ENCODE measurements at places on chromosomes 7 and 10. TPM values are rescaled to one million over a fixed set of nuclear protein-coding genes. Genes with fewer than 3 reads are reported as not detected.

Gene TAF5
- 7.0 TPM for total RNA-seq

- H3K36me3 ChIP-seq = no peaks in the 10 kb centered on the region
- H3K27me3 ChIP-seq = no peaks in the 10 kb centered on the region
- no peak overlapping the region for H3K4me3 ChIP-seq
- H3K27ac ChIP-seq = no peak overlapping the region
Measured at GRCh38 chr7:123184271-123184670, 15.5 kb downstream of the SLC13A1 start.

DNA sequence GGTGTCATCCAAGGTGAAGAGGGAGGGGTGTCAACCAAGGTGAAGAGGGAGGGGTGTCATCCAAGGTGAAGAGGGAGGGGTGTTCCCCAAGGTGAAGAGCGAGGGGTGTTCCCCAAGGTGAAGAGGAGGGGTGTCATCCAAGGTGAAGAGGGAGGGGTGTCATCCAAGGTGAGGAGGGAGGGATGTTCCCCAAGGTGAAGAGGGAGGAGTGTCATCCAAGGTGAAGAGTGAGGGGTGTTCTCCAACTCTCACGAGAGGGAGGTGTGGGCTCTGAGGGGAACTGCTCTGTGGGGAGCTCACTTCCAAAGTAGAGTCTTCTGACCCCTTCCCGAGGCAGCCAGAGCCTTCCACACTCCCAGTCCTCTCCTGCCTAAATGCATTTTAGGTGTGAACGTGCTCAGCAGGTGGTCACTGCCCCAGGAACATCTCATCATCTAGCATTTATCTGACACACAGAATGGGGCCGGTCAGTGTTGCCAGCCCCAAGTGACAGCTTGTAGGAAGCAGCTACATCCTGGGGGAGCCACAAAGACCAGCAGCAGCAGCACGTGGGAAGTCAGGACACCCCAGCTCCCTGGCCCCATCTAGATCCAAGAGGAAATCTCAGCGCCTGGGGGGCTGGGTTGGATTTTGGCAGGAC lies 323.8 kb downstream of the GLRX3 start:
- no peak for DNase-seq
- H3K4me3 ChIP-seq = no peak overlapping the region
- H3K36me3 ChIP-seq = no peaks in the 10 kb centered on the region
- H3K27ac ChIP-seq = no peak overlapping the region
- no peaks in the 10 kb centered on the region for H3K27me3 ChIP-seq

- H3K4me3 ChIP-seq = no peak overlapping the region
- no peaks in the 10 kb centered on the region for H3K36me3 ChIP-seq
- 0 out of 2 replicates have a peak, but pooled peaks cover 6% of the 10 kb centered on the region for H3K4me1 ChIP-seq
- no peak overlapping the region for H3K27ac ChIP-seq
- DNase-seq = no peak
Measured at GRCh38 chr10:53071505-53072125, 299.0 kb upstream of the MBL2 start.
